Activated T-cell treated with anti-CD3 and anti-CD28 coated beads, Interleukin-2, amount 50 U/mL, for 48 hours (primary cell): ENCODE measurements at places on chromosomes 11 and 22.

DNA sequence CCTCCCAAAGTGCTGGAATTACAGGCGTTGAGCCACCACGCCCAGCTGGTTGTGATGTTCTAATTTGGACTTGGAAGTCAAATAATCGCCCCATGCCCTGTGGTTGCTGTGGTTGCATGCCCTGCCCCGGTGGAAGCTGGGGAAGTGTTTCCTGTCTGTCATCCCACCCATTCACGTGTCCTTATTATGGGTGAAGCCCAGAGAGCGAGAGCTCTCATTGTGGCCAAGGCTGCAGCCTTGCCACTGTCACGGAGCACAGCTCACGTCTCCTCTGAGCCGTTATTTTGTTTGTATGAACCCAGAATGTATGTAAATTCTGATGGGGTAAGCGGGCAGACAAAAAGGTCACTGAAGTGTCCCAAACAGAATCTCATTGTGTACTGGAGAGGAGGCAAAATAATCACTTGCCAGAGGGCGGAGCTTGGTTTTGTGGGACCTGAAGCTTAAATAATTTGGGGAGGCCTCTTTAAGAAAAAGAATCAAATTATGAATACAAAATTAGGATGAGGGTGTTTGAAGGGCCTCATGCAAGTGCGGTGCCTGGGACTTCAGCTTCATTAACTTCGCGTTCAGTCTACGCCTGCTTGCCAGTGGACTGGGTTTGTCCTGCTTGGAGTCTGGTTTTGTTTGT, 25.8 kb upstream of the TREH start:
- peak; percentile 46 for DNase-seq

DNA sequence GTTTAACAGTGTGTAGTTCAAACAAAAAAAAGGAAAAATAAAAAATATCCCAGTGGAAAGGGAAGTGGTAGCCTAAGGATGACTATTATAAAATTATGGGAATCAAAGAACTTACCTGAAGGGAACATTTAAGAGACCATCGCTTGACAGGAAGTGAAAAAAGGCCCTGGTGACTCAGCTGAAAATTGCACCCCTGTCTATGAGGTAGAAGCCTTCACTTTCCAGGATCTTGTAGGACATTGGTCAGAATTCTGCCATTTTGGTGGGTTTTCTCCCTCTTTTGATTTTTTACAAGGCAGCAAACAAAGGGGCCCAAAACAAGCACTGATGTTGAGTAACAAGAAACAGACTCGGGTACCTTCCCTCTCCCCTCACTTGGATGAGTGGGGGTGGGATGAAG, 15.6 kb downstream of the DDX17 start:
- DNase-seq: no peak

DNA sequence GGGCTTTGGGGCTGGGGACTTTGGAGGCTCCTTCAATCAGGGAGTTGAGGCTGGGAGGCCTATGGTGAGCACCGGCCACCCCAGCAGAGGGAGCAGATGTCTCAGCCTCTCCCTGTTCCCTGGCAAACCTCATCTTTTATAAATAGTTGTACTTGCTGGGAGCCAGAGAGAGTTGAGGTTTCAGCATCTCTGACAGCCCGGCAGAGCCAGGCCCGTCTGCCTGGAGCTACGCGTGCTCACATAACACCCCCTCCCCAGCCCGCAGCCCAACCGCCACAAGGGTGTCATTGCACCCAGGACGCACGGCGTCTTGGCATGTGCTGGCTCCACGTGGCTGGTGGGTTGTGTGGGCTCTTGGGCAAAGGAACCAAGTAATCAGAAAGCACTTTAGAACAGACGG, 127.1 kb downstream of the CHST1 start:
- no peak for DNase-seq

- no peak for DNase-seq
Measured at GRCh38 chr11:106187860-106188456, 110.5 kb downstream of the AASDHPPT start.

DNA sequence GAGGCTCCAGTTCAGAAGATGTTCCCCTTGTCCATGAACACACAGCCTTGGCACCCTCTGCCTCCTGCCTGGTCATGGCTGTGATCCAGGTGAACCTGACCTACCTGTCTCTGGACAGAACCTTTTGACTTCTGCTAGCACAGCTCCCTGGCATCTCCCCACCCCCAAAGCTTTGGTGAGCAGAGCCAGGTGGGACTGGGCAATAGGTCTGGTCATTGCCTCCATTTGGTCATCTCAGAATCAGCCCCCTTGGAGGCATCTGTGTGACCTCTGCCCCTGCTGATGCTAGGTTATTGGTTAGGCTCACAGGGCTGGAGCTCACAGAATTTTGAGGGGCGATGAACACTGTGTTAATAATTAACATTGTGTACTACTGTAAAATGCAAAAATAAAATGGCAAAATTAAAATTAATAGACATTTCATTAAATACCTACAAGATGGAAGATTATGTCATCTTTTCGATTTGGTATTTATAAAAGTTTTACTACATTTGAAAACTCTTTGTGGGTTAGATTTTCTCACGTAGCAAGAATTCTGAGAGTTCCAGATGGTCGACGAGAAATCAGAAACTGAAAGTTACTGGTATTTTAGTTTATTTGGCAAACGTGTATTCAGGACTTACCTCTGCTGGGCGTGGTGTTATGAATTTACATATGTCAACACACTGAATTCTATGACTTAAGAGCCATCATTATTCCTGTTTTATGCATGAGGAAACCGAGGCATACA, 8.3 kb upstream of the KIAA0930 start:
- DNase-seq: no peak
